Activated CD4-positive, alpha-beta T cell treated with anti-CD3 and anti-CD28 coated beads for 4 hours (primary cell): ENCODE measurements at places on chromosomes 2 and 18.

DNA sequence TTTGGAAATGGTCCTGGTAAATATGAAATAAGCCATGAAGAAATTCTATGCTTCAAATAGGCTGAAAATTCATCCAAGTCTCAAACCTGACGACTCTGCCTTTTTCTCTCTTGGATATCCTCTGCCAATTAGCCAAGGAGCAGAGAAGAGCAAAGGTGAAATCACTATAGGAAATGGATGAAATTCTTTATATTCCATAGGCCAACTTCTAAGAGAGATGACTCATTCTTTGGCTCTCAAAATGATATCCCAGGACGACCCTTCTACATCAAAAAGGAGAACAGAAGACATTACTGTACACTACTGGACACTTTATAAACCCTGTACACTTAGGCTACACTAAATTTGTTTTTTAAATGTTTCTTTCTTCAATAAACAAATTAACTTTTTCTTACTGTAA lies 22.7 kb downstream of the PDE1A start:
- DNase-seq: no peak

GRCh38 chr2:67974559-67975430 lies 88.0 kb downstream of the C1D start:
- DNase-seq: no peak

DNA sequence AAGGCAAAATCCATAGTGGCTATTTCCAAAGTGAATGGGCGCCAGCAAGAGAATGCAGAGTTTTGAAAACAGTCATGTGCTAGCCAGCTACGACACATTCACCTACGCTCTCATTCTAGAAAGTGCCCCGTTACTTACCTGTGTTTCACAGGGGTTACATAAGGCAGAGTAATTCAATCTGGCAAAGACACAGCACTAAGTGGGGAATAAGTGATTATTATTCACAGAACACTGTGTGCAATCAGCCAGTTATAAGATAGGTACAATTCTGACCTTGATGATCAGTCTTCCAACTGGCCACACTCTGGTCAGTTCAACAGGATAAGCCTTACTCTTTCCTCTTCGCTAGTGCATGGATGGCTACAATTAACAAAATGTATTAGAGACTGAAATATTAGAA lies 105.8 kb downstream of the CABYR start:
- DNase-seq: no peak

DNA sequence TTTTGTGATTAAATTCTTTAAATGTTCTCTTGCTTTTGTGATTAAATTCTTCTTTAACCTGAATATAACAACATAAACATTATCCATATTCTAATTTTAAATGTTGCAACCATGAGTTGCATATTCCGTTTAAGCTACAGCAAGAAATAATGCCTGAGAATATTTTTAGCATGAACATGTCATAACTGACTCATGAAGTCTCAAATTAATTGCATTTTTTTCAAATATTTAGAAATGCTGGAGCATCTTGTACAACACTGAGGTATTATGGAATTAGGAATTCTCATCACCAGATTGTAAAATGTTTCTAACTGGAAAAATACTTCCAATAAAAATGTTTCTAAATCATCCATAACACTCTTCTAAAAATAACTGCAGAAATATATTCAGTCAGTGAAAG lies 14.7 kb downstream of the ROCK2 start:
- DNase-seq: no peak

DNA sequence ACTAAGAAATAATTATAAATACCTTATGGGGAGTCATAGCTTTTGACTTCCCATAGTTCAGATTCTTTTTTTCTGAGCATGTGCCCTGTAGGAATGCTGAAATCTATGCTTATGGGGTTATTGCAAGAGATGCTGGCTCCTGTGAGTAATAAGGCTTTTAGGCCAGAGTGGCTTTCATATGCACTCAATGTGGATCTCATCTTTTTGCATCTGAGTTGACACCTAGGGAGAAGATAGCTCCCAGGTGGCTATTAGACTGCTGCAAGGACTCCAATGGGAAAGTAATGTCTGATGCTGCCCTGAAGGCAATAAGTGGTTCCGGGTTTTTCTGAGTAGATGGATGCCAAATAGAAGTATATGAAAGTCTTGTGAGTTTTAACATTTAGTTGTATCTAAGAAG lies 21.0 kb downstream of the DNAH6 start:
- no peak for DNase-seq

DNA sequence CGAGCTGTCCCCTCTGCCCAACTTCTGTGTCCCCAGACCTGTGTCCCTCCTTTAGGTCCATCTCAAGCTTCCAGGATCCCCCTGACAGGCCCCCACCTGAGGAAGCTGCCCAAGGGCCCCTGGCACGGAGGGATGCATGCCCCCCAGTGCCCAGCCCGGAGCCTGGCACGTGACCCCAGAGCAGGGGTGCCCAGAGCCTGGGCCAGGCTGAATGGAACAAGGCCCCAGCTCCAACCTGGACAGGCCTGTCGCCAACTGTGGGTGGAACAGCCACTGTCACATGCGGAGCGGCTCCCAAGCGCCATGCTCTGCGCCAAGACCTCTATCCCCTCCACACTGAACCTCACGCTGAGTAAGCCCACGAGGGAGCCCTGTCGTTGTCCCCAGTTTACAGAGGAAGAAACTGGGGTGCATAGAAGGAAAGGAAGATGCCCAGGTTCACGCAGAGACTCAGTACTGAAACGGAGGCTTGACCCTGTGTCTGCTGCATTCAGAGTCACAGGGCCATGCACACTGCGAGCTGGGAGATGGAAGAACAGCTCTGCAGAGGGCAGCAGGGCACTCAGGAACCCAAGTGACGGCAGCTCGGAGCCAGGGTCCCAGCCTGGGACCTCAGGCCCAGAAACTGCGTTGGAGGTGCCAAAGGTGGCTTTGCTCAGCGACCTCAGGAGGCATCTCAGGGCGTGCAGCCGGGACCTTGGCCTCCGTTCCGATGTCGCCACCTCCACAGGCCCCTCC lies 5.5 kb upstream of the ECEL1 start:
- no peak for DNase-seq

DNA sequence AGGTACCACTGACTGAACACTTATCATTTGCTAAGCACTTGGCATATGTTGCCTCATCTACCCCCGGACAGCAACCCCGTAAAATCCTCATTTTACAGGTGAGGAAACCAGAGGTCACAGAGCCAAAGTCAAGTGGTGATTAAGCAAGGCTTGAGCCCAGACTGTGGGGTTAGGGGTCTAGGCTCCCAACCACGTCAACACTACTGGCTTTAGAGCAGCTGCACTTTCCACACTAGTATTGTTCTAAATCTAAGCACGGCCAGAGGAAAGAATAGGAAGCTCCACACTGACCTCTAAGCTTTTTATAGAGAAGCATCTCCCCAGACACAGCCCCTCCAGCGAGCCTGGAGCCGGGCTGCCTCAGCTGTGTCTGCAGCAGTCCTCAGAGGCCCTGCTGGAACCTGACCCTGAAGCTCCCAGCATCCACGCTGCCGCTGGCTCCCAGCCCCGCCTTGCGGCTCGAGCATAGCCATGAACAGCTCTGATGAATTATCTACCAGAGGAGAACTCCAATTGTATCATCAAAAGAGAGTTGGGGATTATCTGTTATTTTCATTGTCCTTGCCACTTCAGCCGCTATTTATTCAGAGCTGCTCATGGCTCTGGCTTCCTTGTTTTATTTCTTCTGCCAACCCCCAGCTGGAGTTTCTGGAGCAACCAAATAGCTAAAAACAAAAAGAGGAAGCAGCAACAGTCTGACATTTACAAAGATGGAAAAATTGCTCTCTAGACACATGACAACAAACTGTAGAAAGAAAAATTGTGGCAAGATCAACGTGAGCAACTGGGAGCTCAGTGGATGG lies 62.2 kb upstream of the RTN4 start:
- DNase-seq: no peak

GRCh38 chr2:179551539-179552045 lies 287.0 kb upstream of the SESTD1 start:
- no peak for DNase-seq

DNA sequence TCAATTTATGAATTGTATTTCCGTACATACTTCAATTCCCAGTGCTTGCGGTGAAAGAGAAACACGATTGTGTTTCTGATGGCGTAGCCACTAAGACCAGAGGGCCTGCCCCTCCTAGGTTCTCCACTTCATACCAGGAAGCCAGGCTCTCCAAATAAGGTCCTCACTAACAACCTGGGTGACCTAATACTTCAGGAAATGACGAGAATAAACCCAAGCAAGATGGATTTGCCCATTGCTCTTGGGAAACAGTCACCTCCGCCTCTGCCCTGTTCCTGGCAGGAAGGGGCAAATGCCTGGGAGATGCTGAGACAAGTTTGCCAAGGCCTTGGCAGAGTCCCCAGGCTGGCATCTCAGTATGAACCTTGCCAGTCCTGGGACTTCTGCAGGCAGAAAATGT lies 41.8 kb downstream of the TTC32 start:
- DNase-seq: no peak

DNA sequence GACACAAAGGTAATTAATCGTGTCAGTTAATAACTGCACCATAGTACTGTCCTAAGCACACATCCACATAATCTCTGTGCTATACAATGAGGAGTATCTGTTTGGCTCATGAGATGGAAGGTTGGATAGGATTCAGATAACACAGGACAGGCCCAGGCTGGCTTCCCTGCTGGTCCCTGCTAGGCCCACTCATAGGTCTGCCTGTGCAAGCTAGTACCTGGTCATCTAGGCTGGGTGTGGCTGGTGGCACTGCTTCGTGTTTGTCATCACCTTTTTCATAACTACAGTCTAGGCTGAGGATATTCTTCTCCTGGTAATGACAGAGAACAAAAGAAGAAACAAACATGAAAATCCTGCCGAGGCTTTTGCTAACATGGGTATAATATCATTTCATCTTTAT lies 392.8 kb downstream of the TRIB2 start:
- DNase-seq: no peak

- no peak for DNase-seq
Observed at GRCh38 chr2:12020833-12021469, 274.5 kb downstream of the LPIN1 start.

- DNase-seq: no peak
Observed at GRCh38 chr2:71927757-71928715, 219.6 kb downstream of the CYP26B1 start.

DNA sequence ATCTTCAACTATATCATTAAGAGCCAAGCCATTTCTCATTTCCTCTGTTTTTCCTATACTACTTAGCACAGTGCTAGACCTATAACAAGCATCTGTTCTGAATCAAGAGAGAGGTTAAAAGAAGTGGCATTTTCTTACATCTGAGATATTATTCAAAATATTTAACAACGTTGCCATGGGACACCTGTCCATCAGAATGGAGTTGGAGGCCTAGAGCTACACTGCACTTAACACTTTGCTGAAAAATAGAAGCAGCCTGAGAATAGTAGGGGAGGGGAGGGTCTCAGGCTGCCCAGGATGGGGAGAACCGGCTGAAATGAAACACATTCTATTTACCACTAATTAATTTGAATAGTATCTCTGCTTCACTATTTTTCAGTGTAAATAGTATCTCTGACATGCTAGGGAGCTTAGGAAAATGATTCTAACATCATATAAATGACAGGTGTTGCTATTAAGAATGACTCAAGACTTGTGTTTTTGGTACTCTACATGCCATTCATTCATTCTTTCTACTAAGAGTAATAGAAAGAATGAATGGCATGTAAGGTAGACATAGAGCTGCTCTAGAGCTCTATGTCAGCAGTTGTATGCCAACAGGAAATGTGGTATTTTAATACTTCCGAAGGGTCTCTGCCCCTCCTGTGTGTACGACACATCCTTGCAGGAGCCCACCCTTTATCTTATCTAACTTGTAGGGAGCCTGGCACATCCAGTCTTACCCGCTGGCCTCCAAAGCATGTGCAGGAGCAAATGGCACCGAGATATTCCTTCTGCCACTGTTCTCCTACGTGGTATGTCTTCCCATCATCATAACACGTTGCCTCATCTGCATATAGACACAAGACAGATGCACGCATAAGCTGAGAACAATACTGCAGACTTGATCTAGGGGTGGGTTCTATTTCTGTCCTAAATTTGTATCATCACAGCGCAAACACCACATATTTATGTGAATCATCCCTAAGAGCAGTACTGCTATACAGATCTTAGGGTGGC lies 52.6 kb downstream of the ATIC start:
- DNase-seq: no peak

- no peak for DNase-seq
Observed at GRCh38 chr2:162782138-162782537, 56.4 kb downstream of the KCNH7 start.
